Frontal cortex (tissue), 4 donors: ENCODE measurements at places on chromosomes 5 and 9. TPM values are rescaled to one million over a fixed set of nuclear protein-coding genes. Genes with fewer than 3 reads are reported as not detected.

- DNase-seq = no peak
Measured at GRCh38 chr9:82981552-82981951, 81.4 kb downstream of the RASEF start.

GRCh38 chr5:145903113-145903512, 30.3 kb upstream of the GRXCR2 start:
- no peak for DNase-seq

GRCh38 chr9:13646500-13647021, 367.1 kb upstream of the MPDZ start:
- DNase-seq = no peak

DNA sequence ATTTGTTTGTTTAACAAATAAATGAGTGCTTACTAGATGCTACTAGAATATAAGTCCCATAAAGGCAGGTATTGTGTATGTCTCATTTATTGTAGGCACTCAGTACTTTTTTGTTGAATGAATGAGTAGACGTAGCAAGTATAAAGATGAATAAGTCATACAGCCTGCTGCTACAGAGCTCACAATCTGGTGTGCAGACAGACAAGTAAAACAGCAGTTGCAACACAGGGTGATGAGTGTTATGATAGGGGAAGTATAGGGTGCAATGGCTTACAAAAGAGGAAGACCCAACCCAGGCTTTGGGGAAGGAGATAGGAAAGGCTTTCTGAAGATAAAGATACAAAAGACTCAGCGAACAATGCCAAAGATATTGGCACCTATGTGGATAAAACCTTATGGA, 47.7 kb downstream of the SH3RF2 start:
- DNase-seq = no peak

GRCh38 chr5:36646100-36646499, 39.7 kb downstream of the SLC1A3 start:
- DNase-seq = no peak

PCDHGB4 gene
- 8.6 TPM for total RNA-seq

GRCh38 chr5:143094087-143094521, 309.4 kb downstream of the NR3C1 start:
- DNase-seq = no peak

- no peak for DNase-seq
Measured at GRCh38 chr5:138649775-138650174, 74.6 kb upstream of the HSPA9 start.
